NCI-H226 (cell line): ENCODE measurements at places on chromosomes 3 and 15.

DNA sequence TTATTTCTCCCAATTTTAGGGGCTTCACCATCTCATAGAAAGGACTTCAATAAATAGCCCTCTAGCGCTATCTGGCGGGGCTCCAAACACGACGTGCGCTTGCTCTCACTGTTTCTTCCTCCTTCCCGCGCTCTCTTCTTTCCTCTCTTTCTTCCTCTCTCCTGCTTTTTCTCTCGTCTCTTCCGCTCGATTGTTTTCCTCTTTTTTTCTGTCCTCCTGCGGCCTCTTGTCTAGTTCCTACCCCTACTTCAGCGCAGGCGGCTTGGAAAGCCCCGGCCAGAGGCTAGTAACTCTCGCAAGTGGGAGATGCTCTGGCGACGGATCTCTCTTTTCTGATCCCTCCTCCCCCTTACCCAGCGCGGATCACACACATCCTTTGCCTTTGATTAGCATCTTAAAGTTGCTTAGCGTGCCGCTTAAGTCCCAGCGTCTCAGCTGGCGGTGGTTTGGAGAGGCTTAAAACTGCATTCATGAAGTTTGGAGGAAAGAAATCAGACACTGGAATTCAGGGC lies 6.2 kb upstream of the MEIS2 start:
- peak; percentile 56 for DNase-seq

DNA sequence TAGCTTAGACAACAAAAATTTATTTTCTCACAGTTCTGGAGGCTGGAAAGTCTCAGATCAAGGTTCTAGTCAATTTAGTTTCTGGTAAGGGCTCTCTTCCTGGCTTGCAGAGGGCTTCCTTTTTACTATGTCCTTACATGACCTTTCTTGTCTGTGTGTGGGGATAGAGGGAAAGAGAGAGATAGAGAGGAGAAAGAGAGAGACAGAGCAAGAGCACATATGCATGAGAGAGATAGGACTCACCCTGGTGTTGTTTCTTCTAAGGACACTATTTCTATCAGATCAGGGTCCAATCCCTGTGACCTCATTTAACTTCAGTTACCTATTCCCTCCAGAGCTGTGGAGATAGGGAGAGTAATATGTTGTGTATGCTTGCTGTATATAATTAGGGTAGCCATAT lies 44.9 kb upstream of the TEX9 start:
- no peak for DNase-seq

- DNase-seq = no peak
Observed at GRCh38 chr3:28042095-28042635, 199.3 kb upstream of the CMC1 start.

DNA sequence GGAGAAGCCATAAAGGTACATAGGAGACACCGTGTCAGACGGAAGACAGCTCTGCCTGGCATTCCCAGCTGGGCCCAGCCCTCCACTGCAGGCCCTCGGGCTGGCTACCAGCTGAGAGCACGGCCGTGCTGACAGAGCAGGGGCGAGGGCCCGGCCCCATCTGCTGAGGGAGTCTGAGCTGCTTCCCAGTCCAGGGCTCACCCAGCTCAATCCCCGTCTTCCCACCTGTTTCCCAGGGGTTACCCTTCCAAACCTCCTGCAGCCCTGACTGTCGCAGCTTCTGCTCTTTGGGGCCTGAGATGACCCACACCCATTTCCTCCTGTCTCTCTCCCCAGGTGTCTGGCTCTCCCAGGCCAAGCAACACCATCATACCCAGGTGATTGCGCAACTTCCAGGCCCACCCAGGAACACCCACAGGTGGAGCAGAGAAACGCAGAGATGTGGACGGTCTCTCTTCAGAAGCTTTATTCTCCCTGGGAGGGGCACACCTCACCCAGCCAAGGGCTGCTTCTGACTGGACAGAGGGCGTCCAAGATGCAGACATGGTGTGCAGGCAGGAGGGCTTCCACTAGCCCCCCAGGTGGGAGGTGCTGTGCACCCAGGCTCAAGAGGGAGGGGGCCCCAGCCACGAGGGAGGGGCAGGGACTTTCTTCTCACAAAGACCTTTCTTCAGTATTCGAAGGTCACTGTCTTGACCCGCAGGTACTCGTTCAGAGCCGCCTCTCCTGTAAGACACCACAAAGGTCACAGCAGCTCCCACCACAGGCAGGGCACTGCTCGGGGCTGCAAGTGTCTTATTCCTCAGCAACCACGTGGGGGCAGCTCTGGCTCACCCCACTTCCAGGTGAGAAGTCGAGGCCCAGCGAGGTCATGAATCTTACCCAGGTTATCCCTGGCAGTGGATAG lies 19.4 kb upstream of the SLC41A3 start:
- DNase-seq = no peak

GRCh38 chr15:93223803-93224202 lies 134.8 kb upstream of the RGMA start:
- no peak for DNase-seq

- no peak for DNase-seq
Observed at GRCh38 chr15:50904211-50904610, 4.3 kb upstream of the AP4E1 start.

DNA sequence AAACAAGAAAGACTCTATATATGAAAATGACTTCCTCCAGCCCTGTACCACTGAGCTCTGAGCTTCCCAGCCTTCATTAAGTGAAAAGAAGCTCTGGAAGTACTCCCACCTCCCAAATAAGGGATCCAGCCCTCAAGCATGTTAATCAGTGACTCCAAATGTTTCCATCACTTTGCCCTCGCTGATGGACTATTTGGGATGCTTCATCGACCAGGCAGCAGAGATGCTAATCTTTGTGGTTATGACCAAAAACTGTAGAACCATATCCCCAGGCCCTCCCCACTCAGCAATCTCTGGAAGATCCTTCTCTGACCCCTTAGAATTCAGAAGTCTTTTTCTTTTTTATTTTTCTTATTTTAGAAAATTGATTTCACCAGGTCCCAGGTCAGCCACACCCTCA lies 2.3 kb upstream of the CTDSPL start:
- no peak for DNase-seq

DNA sequence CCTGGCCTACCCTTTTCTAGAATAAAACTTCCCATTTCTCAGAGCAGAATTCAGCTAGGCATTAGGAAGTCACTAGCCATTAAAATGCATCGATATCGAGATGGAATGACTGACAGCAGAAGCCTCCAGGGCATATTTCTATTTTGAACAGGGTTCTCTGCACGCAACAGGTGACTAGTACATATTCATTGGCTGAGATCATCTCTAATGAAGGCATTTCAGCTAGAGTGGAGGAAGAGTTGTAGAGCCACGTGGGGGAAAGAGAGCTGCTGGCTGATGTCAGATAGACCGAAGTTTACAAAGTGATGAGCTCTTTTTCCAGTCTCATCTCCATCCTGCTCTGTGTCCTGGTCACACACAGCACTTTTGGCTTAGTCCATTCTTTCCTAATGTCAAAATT lies 7.5 kb downstream of the TMEM40 start:
- peak; percentile 92 for DNase-seq
